ENCODE measurements at places on chromosomes 16 and 17.

GRCh38 chr17:81263371-81264181 lies 24.5 kb downstream of the NDUFAF8 start:
- no peak for DNase-seq

DNA sequence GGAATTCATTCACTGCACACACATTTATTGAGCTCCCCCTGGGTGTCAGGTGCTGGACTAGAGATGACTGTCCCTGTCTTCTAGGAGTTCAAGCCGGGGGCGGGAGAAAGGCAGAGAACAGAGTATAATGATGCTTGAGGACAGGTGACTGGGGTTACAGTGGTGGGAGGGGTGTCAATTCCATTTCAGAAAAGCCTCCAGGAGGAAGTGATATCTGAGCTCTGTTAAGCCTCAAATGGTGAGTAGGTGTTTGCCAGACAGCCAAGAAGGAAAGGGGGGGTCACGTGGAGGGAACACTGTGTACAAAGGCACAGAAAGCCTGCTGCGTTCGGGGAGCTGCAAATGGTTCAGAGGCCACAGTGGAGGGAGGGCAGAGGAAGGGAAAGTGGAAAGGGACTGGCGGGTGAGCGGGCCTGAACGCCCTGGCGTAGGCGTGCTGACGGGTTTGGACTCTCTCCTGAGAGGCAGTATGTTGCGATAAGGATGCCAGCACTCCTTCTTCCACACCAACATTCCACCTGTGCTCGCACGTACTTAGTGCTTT lies 9.7 kb upstream of the NXPH3 start:
- peak; percentile 23 for DNase-seq

DNA sequence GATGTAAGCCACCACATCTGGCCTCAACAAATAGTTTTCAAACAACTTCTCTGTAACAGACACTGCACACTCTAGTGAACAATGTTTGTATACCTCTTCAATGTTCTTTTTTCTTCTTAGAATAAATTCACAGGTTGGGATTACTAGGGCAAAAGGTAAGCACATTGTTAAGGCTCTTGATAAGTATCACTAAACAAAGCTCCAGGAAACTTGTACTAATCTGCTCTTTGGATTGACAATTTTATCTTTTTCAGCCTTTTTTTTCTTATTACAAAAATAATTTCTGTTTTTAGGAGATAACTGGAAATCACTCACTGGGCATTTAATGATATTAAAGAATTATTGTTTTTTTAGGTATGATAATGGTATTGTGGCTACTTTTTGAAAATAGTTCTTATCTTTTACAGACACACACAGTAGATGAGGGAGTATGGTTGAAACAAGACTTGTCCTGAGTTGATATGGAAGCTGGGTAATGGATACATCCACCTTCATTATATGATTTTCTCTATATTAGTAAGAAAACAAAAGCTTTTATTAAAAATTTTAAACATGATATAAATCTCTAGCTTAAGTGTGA lies 7.7 kb upstream of the MPRIP start:
- no peak for DNase-seq

GRCh38 chr16:1706386-1707192 lies 594 bp downstream of the MAPK8IP3 start:
- DNase-seq, result no peak

DNA sequence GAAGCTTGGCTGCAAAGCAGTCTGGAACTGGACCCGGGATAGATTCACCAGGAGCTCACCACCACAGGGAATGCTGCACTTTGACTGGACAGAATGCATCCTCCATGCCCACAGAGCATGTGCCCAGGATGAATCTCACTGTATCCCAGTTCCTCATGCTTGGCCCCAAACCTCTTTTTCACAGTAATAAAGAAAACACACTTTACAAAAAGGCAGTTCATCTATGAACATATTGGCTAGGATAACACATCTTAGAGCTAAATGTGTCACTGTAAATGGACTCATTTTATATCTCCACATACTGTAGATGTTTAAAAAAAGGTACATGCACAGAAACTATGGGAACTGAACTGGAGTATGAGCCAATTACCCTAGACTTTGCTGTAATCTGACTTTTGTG lies 266.9 kb downstream of the TOX3 start:
- no peak for DNase-seq

GRCh38 chr17:73023759-73024158 lies 68.7 kb downstream of the SLC39A11 start:
- no peak for DNase-seq

DNA sequence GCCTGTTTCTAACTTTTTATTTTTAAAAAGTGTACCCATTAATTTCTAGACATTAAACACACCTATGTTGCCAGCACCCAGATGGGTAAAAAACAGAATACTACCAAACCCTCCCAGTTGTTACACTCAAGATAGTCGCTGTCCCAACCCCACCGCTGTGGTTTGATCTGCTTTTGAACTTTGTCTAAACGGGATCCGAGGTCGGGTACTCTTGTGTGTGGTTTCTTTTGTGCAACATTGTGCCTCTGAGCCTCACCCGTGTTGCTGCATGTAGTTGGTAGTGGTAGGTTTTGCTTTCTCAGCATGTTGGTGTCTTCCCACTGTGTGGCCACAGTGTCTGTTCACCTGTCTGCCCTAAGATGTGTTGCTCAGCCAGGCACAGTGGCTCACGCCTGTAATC lies 4.3 kb downstream of the KLHL36 start:
- DNase-seq, result no peak

DNA sequence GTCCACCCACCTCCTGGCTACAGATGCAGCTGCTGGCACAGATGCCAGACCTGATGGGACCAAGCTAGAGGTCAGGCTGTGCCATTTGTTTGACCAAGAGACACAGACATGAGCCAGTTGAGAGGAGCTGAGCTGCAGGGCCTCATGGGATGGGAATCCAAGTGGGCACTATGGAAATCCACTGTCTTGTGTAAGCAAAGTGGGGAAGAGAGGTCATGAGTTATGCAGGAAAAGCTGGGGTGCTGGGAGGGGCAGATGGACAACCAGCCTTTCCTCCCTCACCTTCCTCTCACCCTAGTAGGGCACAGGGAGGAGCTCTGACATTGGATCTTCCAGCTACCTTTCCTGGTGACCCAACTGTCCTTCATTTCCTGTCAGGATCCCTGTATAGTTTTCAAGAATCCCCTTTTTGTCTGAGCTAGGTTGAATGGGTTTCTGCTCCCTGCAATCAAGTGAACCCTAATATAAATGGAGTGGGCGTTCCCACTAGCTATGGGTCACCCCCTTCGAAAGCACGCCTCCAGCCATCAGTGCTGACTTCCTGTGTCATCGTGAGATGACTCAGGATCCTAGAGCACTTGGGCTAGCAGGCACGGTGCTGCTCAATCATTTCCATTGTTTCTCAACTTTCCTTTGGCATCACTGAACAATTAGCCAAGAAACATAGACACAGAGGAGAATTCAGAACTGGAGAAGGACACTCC lies 13.6 kb downstream of the ATPAF2 start:
- DNase-seq, result no peak

GRCh38 chr17:72426948-72427760 lies 306.3 kb downstream of the SOX9 start:
- DNase-seq, result no peak

DNA sequence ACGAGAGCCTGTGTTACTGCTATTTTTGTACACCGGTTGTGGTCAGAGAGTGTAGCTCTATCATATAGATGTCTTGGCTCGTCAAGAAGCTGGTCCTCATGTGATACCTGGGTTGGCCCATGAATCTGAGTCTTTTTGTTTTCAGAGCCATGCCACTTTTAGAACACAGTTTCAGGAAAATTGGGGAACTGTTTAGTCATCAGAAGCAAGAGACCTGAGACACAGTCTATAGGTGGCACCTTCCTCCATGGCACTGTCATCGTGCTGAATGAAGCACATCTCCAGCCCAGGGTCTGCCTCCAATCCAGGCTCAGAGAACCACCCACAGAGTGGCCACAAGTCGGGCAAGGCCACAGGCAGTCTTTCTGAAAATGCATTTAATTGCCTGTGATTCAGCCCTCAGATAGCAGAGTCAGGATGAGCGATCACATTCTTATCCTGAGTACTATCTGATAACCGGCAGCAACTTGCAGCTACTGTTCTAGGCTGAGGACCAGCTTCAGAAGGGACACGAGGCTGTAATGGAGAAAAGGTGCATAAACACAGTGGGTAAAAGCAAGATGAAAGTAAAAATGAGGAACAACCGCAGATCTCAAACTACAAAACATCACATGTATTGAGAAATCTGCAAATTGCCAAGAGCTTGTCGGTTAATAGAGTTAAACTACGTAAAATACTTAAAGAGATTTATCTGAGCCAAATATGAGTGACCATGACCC lies 14.2 kb upstream of the HAPSTR1 start:
- DNase-seq, result no peak

- DNase-seq, result no peak
Observed at GRCh38 chr16:64352246-64352645, 769.6 kb downstream of the CDH11 start.

- DNase-seq, result no peak
Observed at GRCh38 chr17:34619687-34620217, 40.4 kb downstream of the TMEM132E start.

- no peak for DNase-seq
Observed at GRCh38 chr17:3964203-3965117, at the start of gene ATP2A3. Gene ATP2A3, minus strand, starts transcription at chr17:3964437. Its CDS starts 146 bp downstream, at chr17:3964291.

- DNase-seq, result no peak
Observed at GRCh38 chr16:19861811-19862327, 22.8 kb downstream of the GPRC5B start.

- no peak for DNase-seq
Observed at GRCh38 chr16:57822018-57822553, 19.8 kb upstream of the KIFC3 start.

DNA sequence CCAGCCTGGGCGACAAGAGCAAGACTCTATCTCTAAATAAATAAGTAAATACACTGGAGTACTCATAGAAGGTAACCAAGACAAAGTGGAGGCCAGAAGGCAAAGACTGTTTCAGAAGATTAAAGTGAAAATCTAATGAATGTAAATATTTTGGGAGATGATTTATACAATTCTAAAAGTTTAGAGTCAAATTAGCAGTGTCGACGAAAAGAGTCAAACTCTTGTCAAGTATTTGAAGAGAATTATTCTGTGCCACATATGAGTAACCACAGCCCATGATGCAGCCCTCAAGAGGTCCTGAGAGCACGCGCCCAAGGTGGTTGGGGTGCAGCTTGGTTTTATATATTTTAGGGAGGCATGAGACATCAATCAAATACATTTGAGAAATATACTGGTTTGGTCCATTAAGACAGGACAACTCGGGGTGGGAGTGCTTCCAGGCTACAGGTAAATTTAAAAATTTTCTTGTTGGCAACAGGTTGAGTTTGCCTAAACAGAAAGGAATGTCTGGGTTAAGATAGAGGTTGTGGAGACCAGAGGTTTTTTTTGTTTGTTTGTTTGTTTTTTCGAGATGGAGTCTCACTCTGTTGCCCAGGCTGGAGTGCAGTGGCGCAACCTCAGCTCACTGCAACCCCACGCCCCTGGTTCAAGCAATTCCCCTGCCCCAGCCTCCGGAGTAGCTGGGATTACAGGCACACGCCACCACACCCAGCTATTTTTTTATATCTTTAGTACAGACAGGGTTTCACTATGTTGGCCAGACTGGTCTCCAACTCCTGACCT lies 3.5 kb downstream of the CFDP1 start:
- DNase-seq, result no peak

DNA sequence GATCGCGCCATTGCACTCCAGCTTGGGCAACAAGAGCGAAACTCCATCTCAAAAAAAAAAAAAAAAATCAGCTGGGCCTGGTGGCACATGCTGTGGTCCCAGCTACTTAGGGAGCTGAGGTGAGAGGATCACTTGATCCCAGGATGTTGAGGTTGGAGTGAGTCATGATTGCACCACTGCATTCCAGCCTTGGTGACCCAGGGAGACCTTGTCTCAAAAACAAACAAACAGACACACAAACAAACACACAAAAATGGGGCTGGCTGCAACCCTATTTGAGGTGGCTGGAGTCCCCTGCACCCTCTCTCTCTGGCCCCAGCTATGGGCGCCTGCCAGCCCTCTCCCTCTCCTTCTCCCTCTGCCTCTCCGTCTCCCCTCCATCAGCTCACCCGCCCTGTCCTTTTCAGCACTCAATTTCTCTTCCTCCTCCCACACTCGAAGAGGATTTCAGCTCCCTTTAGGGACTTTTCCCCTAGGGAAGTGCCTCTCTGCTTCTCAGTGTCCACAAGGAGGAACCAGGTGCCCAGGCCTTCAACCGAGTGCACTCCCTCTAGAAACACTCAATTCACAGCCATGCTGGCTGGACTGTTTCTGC lies 17.5 kb upstream of the TFAP4 start:
- no peak for DNase-seq

DNA sequence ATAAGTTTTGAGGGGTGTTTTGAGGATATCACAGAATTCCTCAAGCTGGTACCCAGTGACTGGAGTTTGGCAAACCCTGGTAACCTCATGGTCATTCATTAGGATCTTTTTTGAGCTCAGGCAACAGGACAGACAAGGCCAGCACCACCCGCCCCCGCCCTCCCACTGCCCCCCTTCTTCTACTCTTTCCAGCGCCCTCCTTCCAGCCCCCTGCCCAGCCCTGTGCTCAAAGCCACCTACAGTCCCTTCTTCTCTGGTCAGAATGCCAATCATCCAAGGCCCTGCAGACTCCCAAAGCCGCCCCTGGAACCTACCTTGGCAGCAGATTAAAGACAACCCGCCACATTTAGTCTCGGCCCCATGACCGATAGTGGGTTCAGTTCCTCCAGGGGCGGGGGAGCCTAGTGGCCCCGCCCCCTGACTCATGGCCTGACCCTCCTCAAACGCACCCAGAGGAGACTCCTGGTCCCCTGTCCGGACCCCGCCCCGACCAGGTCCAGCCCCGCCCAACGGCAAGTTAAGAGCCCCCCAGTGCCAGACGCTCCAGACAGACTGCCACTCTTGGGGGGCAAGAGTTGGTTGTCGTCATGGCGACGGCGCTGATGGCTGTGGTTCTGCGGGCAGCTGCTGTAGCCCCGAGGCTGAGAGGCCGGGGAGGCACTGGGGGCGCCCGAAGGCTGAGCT lies at the start of gene NAGS:
NAGS (plus strand) TSS at position 546 of the 684 bp plus-strand sequence; CDS start at position 588, 42 bp downstream.
- DNase-seq, result no peak

GRCh38 chr17:74728702-74729075 lies 8.4 kb upstream of the RAB37 start:
- DNase-seq, result no peak

DNA sequence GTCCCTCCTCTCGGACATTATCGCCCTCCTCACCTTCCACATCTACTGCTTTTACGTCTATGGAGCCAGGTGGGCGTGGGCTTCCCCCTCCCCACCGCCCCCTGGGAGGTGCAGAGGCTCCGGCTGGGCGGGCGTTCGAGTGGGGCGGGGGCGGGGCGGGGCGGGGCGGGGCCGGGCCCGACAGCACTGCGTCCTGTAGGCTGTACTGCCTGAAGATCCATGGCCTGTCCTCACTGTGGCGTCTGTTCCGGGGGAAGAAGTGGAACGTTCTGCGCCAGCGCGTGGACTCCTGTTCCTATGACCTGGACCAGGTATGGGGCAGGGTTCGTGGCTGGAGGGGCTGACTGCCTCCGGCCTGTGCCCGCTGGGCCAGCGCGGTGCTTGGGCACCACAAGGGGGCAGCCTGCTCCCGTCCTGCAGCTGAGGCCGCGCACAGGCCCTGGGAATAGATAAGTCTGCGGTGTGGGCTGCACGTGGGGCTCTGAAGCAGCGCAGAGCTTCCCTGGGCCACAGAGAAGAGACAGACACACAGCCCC lies 9.2 kb downstream of the PIGQ start:
- DNase-seq, result peak; percentile 63

GRCh38 chr16:30839523-30840227 lies 52.7 kb upstream of the ZNF629 start:
- no peak for DNase-seq
